ENCODE measurements at places on chromosomes 1 and 21.

- DNase-seq: no peak
These were observed 185.5 kb upstream of the NFIA start for GRCh38 chr1:60896701-60897363.

DNA sequence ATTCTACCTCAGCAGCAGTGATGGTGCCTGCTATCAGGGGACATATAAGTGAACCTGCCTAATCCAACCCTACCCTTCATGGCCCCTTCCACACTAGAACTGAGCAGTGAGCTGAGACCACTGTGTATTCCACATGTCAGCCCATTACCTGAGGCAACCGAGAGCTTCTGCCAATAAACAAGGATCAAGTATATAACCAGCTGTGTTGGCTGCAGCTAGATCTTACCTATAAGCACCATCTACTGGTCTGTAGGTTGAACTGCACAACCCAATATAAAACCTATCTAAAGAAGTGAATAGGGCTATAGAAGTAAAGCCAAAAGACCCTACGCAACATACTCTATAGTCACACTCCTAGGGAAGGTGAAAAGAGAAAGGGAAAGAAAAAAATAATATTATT lies 376.9 kb downstream of the HHIPL2 start:
- no peak for DNase-seq

GRCh38 chr1:227869279-227869842 lies 53.9 kb downstream of the PRSS38 start:
- no peak for DNase-seq

- DNase-seq: no peak
These were observed 934.2 kb downstream of the TTLL7 start for GRCh38 chr1:83064589-83065242.

DNA sequence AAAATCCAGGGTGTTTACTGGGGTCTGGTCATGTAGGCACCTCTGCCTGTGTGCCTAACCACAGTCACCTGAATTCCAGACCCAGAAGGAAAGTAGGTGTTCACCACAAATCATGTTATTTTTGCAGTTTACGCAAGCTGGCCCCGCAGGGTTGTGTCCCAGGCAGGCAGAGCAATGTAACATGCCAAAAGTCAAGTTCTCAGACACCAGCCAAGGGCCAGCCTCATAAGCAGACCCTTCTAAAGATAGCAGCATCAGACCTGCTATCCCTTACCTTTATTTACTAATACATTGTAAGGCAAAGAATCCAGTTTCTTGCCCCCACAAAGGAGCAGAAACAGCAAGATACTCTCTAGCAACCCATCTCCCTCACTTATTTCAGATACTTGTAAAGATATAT lies 83.0 kb downstream of the GPR161 start:
- DNase-seq: no peak

- DNase-seq: peak; percentile 55
These were observed at the start of gene TARBP1 for GRCh38 chr1:234478481-234479309. TARBP1 (minus strand) TSS chr1:234479179; CDS start chr1:234479103, 76 bp downstream.

DNA sequence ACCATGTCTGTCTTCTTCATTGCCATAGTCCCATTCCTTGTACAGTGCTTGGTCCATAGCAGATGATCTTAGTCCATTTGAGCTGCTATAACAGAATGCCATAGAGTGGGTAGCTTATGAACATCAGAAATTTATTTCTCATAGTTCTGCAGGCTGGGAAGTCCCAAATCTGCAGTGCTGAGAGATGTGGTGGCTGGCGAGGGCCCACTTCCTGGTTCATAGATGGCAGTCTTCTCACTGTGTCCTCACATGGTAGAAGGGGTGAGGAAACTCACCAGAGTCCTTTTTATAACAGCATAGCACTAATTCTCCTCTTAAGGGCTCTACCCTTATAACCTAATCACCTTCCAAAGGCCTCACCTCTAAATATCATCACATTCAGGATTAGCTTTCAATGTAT lies 23.1 kb upstream of the RAP1A start:
- DNase-seq: peak; percentile 58

- DNase-seq: no peak
These were observed 62.8 kb downstream of the PAX7 start for GRCh38 chr1:18693256-18694098.
